ENCODE measurements at places on chromosomes 6 and 20.

DNA sequence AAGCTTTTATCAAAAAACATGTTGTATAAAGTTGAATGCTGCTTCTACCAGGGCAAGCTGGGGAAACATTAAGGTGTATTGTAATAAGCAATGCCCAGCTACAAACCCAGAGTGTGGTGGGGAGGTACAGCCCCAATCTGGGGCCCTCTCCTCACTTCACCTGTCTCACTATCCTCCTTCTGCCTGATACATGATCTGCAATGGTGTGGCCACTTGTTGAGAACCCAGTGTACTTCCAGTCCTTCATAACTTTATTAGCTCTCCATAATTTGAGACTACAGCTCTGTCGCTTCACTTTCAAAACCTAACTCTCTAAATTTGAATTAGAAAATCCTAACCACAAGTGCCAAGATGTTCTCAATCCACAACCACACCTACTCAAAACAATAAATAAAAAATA, 84.9 kb downstream of the EPB41L2 start:
- DNase-seq: no peak

DNA sequence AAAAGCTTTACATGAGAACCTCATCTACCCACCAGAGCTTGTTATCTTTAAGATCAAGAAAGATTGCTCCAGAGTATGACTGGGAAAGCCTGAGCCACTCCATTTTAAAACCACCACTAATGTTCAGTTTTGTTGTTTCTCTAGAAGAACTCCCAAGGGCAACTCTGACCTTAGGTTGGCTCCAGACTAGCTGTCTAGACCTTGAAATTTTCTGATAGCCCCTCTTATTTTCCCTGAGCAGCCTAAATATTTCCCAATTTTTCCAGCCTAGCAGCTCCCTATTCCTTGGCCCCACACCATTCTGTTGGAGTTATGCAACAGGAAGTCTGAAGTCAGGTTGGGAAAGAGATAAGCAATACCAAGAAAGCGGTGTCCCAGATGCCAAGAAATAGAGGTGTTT, 84.6 kb upstream of the TCF21 start:
- DNase-seq: no peak

DNA sequence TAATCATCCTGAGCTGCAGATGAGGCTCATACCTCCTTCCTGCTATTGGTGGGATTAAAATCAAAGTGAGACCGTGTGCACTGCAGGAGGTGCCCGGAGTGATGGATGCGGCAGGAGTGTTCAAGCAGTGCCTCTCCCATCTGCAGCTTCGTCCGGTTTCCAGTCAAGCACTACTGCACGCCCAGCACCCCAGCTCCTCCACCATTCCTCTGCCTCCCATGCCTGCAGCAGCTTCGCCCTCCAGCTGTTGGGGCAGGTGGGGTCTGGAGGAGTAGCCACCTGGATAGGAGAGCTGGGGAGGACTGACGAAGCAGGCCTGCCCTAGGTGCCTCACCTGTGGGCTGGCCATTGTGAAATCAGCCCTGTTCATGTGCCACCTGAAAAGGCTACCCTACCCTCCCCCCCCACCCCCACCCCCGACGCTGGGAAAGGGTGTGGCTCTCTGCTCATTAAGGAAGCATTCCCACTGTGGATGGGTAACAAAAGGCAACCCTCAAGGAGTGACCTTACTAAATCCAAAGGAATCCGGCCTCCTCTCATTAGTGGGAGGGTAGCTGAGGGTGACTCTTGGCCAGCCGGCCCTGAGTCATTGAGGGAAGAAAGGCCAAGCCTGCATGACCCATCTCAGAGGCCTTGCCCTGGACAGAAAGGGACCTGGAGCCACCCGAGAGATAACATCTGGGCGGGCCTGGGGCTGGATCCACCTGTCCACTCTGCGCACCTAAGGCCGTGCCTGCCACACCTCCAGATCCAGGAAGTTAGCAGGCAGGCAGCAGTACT, 115.9 kb upstream of the ARMC2 start:
- DNase-seq: no peak

- no peak for DNase-seq
Observed at GRCh38 chr6:168416531-168416930, 24.5 kb upstream of the SMOC2 start.

DNA sequence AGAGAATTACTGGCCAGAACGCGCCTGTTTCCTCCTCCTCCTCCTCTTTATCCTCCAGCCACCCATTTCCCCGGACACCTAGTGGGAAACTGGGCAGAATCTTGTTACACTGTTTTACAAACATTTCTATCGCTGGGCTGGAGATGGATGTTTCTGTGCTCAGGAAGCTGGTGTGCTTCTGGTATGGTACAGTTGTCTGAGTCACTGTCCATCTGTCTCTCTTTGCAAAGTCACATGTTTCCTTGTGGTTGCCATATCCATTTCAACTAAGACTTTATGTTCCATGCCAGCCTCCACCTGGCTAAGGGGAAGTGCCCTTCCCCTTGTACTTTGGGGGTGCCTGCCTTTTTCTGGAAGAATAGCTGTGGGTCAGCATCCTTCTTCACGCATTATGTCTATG, 52.9 kb upstream of the SLC22A16 start:
- DNase-seq: no peak

DNA sequence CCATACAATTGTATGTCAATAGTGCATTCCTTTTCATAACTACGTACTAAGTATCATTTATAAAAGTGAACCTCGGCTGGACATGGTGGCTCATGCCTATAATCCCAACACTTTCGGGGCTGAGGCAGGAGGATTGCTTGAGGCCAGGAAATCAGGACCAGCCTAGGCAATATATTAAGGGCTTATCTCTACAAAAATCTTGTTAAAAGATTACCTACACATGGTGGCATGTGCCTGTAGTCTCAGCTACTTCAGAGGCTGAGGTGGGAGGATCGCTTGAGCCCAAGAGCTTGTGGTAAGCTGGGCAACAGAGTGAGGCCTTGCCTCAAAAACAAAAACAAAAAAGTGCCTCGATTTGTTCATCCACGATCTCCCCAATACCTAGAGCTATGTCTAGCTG, 449.7 kb upstream of the SULF2 start:
- DNase-seq: no peak

DNA sequence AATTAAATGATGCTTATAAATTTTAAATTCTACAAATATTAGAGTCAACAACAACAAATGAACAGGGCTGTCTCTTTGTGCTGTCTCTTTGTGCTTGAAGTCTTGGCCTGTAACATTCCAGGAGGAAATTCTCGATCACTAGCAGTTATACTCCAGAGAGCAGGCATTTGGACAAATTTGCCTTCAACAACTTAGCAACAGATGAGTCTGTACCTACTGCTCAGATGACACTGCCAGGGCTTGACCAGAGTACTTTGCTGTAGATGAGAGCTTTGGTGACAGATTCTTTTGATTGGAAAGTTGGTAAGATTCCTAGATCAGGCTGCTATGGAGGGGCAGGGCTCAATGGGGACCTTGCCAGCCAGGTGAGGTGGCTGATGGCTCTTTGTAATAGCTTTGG, 217.2 kb downstream of the GRM1 start:
- DNase-seq: no peak

- no peak for DNase-seq
Observed at GRCh38 chr20:3014662-3015061, 28.8 kb upstream of the GNRH2 start.
